ENCODE measurements at places on chromosomes 11 and 22.

DNA sequence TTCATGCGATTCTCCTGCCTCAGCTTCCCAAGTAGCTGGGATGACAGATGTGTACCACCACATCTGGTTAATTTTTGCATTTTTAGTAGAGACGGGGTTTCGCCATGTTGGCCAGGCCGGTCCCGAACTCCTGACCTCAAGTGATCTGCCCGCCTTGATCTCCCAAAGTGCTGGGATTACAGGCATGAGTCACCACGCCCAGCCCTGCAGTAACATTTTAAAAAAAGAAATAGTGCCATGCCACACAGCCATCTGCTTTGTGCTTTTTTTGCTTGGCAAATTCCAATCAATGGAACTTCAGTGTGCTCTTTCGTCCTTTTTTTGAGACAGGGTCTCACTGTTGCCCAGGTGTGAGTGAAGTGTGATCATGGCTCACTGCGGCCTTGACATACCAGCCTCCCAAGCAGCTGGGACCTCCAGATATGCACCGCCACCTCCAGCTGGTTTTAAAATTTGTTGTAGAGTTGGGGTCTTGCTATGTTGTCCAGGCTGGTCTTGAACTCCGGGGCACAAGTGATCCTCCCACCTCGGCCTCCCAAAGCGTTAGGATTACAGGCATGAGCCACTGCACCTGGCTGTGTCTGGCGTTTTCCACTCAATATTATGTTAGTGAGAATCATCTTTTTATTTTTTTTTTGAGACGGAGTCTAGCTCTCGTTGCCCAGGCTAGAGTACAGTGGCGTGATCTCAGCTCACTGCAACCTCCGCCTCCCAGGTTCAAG lies 1.8 kb upstream of the CHADL start:
- DNase-seq = no peak

GRCh38 chr11:117627259-117627658 lies 169.8 kb downstream of the DSCAML1 start:
- DNase-seq = no peak

- no peak for DNase-seq
These were observed 123.8 kb downstream of the NECTIN1 start for GRCh38 chr11:119605137-119605665.

- DNase-seq = peak; percentile 56
These were observed 772 bp downstream of the C22orf15 start for GRCh38 chr22:23763579-23763945.

GRCh38 chr22:21766691-21767462 lies 31.3 kb upstream of the YPEL1 start:
- peak; percentile 54 for DNase-seq

DNA sequence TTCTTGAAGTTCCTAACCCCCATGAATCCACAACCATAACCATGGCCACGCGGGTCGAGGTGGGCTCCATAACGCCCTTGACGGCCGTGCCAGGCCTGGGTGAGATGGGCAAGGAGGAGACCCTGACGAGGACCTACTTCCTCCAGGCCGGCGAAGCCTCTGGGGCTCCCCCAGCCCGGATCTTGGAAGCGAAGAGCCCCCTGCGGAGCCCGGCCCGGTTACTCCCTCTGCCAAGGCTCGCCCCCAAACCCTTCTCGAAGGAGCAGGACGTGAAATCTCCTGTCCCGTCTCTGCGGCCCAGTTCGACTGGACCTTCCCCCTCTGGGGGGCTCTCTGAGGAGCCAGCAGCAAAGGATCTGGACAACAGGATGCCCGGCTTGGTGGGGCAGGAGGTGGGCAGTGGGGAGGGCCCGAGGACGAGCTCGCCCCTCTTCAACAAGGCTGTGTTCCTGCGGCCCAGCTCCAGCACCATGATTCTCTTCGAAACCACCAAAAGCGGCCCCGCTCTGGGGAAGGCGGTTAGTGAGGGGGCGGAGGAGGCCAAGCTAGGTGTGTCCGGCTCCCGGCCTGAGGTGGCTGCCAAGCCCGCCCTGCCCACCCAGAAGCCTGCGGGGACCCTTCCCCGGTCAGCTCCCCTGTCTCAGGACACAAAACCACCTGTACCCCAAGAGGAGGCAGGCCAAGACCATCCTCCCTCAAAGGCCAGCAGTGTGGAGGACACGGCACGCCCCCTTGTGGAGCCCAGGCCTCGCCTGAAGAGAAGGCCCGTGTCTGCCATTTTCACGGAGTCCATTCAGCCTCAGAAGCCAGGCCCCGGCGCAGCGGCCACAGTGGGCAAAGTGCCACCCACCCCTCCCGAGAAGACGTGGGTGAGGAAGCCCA lies 75.7 kb downstream of the KIAA1671 start:
- no peak for DNase-seq

DNA sequence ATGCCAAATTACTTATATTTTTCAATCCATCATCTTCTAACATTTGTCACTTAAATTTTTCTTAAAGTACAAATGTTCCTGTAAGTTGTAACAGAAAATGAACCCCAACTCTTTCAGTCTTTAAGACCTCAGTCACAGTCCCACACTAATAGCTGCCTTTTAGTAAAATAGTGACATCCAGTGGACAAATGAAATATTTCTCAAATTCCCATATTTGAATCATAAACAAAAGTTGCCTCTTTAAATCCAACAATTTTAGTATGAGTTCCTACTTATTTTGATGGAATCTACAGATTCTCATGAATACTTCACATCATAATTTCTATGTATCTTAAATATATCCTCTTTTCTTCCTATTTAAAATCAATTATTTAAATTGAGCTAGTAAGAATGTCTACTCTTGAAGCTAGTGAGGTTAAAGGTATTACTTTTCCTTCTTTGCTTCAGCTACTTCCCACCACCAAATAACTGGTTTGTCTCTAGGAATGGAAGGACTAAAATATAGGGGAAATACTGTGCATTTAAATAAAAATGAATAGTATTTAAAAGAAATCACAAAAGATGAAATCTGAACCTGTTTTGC lies 9.2 kb downstream of the LIN7C start:
- DNase-seq = no peak

DNA sequence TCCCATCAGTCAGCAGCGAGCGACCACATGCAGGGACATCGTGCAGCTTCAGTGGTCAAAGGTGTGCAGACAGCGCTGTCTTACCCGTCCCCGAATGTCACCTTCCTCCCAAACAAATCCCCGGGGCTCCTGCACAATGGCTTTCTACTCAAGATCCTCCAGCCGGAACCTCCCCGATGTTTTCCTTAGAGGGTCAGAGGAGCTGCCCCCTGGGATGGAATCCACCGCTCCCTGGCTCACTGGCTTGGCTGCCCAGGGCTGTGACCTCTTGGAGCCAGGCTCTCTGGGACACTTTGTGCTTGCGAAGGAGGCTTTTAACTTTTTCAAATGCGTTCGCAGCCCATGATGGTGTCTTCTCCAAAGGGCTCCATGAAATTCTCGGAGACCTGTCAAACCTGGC lies 17.3 kb upstream of the FGF19 start:
- DNase-seq = no peak

GRCh38 chr11:114061048-114061680 lies 1.7 kb downstream of the ZBTB16 start:
- DNase-seq = no peak

DNA sequence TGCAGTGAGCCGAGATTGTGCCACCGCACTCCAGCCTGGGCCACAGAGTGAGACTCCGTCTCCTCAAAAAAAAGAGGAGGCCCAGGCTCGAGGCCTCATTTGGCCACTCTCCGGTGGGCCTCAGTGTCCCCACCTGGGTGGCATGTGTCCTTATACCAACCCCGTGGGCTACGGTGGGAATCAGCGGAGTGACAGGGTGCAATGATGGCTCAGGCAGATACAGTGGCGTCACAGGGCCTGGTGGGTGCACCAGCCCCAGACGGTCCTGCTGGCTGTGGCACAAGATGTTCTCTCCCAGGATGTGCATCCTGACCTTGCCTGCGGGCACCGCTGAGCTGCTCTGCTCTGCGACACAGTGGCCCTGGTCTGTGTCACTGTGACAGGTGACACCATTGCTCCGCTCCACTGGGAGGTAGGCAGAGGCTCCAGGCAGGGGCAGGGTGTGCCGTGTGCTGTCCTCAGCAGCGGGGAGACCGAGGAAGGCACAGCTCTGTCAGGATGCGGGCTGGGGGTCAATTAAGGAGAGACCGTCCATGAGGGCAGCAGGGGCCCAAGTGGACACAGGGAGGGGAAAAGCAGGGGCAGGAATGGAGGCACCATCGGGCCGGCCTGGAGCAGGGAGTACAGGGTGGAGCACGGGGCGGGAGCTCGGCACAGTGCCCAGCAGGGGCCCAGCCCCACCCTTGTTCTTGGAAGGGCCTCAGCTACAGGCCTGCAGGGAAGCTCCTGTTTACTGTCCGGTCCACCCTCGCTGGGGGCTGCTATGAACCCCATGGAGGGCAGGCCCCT lies 21.7 kb upstream of the TH start:
- no peak for DNase-seq

- peak; percentile 71 for DNase-seq
These were observed 90.3 kb upstream of the PITPNB start for GRCh38 chr22:28009272-28009827.

- no peak for DNase-seq
These were observed 5.0 kb downstream of the DPF2 start for GRCh38 chr11:65338676-65339075.

DNA sequence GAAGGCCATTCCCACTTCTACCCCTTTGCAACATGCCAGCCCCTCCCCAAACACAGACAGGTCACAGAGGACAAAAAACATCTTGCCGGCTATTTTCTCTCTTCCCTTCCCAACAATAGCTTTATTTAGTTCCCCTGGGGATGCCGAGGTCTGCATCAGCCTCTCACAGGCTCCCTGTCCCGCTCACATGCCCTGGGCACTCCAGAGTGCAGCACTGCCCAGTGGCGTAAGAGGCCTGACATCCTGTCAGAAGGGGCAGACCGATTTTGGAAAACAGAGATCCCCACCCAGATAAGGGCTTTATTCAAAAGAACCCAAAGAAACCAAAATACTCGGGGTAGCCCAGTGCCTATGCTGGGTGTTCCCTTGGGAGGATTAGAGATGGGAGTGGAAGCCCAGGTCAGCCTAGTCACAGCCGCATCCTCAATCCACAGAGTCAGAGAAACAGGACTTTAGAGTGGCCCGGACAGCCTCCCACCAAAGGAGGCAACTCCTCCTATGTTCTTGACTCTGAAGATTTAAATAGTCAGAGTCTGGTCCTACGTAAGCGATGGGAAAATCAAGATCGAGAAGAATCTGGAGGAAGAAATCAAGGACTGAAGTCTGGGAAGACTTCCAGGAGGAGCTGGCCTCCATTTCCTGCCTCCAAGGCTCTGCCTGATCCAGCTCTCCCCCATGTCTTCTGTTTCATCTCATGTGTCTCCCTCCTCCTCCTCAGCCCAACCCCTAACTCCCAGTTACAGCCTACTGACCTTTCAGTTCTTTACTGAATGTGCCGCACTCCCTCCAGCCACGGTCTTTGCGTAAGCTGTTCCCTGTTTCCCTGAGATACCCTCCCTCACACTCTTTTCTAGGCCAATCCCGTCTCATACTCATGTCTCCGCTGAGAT lies 129.3 kb downstream of the FBXO7 start:
- no peak for DNase-seq

DNA sequence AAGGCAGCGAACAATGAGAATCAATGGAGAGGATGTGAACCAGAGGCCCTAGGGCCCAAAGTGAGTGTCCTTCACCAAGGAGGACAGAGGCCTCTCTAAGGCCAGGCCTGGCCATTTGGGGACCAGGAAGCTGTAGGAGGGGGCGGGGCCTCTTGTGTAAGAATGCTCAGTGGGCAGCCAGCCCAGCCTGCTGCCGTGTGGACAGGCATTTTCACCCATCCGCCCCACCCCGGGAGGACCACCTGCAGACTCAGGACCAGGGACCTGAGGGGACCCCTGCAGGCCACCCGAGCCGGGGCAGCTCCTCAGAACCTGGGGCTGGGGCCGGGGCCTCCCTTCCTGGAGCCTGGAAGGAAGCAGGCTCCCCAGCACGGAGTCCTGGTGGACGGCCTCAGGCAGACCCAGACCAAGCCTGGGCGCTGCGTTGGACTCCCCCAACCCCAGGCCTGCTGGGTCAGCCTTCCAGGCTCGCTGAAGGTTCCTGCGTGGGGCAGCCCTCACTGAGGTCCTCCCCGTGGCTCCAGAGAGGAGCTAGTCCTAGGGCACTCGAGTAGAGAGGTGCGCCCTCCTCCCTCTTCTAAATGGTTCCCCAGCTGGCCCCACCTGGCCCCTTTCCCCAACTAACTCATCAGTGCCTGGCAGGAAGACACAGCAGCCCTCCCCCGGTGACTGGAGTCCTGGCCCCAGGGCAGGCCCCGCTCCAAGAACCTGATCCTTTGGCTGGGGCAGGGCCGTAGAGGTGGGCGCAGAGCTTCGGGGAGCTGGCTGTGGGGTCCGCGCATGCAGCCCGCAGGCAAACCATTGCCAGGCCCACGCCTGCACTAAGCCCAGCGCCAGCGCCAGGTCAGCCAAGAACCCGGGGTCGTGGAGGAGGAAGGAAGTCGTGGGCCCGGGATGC lies 1.5 kb upstream of the TRABD start:
- no peak for DNase-seq

- peak; percentile 29 for DNase-seq
These were observed 11.2 kb upstream of the MALAT1 start for GRCh38 chr11:65487467-65488272.

DNA sequence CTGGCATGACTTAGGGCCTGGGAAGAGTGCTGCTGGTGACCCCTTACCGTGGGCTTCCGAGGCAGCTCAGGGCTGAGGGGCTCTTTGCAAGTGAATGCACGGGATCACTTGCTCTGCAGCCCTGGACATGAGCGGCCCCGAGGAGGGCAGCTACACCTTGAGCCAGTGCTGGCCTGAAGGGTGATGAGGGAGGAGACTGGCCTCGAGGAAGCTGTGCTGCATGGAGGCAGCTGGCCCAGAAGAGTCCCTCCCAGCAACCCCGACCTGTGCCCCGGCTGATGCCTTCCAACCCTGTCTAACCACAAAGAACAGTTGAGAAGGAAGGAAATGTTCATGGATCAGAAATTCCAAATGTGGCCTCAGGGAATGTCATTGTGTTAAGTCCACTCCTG lies 45.2 kb downstream of the TBX1 start:
- no peak for DNase-seq

- no peak for DNase-seq
These were observed 40.3 kb upstream of the A4GALT start for GRCh38 chr22:42760806-42761565.

- no peak for DNase-seq
These were observed 115.3 kb downstream of the PKNOX2 start for GRCh38 chr11:125279676-125280418.

DNA sequence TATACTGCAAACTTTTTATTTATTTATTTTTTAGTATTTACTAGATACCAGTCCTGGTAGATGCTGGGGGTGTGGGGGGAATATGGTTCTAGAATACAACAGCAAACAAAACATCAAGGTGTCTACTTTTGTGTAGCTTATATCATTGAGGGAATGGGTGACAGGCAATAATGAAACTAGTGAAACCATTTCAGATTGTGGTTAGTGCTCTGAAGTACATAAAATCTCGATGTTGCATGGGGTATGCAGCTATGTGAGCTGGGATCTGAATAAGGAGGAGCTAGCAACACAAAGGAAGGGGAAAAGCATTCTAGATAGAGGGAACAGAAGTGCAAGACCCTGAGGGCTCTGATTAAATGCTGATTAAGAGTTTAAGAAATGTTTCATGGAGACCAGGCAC lies 103.5 kb downstream of the WT1 start:
- no peak for DNase-seq

GRCh38 chr11:97844016-97844415 lies 1176.7 kb upstream of the CNTN5 start:
- DNase-seq = no peak

Measured in activated T-cell treated with anti-CD3 and anti-CD28 coated beads for 48 hours (primary cell).